ENCODE measurements at places on chromosomes 7 and 10.

GRCh38 chr10:123021517-123021916 lies 12.7 kb downstream of the ACADSB start:
- DNase-seq, result no peak

GRCh38 chr7:44445986-44446671 lies 44.3 kb downstream of the NUDCD3 start:
- DNase-seq, result no peak

DNA sequence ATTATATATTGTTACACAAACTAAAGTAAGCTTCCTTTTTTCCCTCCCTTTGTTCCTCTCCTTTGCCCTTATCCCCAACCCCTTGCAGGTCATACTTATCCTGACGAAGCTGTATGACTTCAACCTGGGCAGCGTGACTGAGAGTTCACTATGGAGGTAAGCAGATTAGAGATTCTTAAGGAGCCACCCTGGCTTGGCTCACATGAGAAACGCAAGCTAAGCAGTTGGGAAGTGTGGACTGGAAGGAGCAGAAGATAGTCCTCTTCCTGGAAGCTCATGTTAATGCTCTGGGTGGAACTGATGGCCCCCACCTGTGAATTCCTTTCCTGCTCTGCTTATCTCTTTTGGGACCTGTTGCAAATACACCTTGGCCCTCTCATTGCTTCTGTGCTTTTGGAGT lies 201.6 kb downstream of the SORCS3 start:
- no peak for DNase-seq

DNA sequence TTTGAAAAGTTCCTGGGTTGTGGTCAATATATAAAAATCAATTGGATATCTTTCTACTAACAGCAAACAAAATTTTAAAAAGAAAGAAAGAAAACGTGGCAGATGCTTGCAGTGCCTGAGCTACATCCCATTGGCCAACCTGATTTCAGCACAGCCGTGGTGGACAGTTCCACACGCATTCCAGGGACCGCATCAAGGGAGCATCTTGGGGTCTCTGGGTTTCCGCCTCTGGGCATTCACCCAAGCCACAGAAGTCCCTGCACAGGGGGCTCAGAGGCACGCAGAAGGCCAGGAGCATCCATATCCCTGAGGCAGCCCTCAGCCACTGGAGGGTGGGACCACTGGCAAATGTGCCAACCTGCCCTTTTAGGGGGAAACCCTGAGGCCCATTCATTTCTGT lies 254.5 kb upstream of the RNF32 start:
- DNase-seq, result no peak

GRCh38 chr10:21368728-21369425 lies 156.6 kb downstream of the SKIDA1 start:
- DNase-seq, result no peak

GRCh38 chr7:151408839-151409666 lies 785 bp downstream of the WDR86 start:
- no peak for DNase-seq

DNA sequence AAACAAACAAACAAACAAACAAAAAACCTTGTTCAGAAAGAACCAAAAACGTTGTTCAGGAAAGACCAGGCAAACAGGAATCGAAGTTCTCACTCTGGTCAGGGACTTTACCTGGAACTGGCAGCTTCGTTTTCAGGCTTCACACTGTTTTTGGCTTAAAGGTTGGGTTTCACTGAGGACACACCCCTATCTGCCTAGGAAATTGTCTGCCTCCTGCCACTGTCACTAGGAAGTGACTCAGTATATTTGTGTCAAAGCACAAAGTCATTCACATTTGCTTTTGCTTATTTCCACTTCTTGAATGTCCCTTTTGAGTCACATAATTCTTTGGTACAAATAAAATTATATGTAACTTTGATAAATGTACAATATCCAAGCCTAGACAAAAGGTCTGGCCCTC lies 37.9 kb downstream of the PNLIPRP3 start:
- DNase-seq, result no peak

GRCh38 chr7:133536450-133536849 lies 283.6 kb downstream of the EXOC4 start:
- DNase-seq, result no peak

- DNase-seq, result no peak
Observed at GRCh38 chr10:122999347-122999746, 9.2 kb downstream of the IKZF5 start.

GRCh38 chr10:95728526-95728925 lies 27.4 kb upstream of the ENTPD1 start:
- no peak for DNase-seq

- no peak for DNase-seq
Observed at GRCh38 chr7:81361769-81362312, 408.0 kb downstream of the HGF start.

GRCh38 chr7:99629643-99630042 lies 12.9 kb downstream of the ZSCAN25 start:
- no peak for DNase-seq

- no peak for DNase-seq
Observed at GRCh38 chr10:12748186-12748585, 253.3 kb downstream of the CCDC3 start.

GRCh38 chr7:142375710-142376313 lies 118.0 kb upstream of the PRSS58 start:
- no peak for DNase-seq

DNA sequence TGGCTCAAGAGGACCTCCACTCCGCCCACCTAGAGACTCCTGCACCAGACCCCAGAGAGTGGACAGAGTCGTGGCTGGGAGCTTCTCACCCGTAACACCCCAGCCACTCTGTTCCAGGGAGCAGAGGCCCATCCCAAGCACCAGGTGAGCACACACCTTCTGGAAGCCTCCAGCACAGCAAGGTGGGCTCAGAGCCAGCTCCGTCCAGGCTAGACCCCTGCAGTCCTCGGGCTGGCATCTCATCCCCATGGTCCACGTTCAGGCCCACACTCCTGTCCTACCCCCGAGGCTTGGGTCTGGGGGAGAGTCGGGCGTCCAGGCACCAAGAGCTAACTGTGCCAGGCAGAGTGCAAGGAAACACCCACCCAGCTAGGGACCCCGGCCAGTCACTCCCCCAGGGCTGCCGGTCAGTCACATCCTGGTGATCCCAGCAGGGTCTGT lies 13.2 kb downstream of the PDGFA start:
- DNase-seq, result no peak

- DNase-seq, result no peak
Observed at GRCh38 chr7:151552352-151553028, 32.8 kb upstream of the RHEB start.
